Karpas-422 (cell line): ENCODE measurements at places on chromosomes 4 and X.
A peak's percentile ranks its signal among the peaks of the same experiment; 100 is the strongest.

GRCh38 chr4:82201303-82201702 lies 172.5 kb downstream of the HNRNPD start:
- DNase-seq: no peak

DNA sequence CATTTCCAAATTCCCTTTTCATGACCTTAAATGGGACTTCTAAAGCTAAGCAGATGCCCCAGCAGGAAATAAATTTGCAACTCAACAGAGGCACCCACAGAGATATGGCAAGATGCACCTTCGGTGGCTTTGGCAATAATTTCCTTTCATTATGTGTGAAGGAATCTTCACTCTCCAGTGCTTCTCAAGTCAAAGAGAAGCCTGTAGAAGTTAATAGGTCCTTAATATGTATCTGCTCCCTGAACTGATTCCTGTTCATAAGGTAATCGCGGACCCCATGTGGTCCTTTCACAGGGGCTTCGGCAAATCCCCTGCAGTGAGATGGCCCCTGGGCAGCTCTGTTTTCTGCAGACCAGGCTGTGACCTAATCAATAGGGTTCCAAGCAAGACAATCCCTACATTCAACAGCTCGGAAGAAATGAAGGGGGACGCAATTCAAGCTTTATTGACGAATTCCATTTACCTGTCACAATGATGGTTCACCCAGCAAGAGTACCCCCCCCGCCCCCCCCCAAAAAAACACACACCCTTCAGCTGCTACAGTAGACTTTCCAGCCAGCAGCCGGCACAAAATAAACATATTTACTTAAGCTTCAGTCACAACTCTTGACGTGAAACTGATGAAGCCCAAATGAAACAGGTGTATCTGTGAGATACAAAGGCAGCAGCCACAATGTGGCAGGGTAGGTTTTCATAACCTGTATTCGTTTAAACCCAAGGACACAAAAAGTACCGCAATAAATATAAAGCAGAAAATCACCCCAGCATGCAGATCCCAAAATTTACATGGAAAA lies 35.3 kb downstream of the FAT1 start:
- no peak for DNase-seq

GRCh38 chr4:823176-823760 lies 2.7 kb downstream of the CPLX1 start:
- DNase-seq: no peak

- DNase-seq: peak; percentile 67
These were observed 768 bp upstream of the CDKL5 start for GRCh38 chrX:18424482-18425198.

DNA sequence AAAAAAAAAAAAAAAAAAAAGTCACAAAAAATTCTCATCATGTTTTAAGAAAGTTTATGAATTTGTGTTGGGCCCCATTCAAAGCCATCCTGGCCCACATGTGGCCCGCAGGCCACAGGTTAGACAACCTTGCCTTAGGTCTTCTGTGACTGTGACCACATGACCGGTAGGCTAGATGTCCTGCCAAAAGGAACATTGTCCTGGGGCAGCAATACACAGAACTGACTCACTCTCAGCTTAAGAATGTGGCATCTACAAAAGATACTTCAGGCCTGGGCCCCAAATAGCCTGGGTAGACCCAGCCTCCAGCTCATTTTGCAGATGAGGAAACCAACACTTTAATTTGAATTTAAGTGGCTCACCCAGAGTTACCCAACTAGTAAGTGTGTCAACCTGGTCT lies 10.0 kb downstream of the AWAT2 start:
- no peak for DNase-seq

DNA sequence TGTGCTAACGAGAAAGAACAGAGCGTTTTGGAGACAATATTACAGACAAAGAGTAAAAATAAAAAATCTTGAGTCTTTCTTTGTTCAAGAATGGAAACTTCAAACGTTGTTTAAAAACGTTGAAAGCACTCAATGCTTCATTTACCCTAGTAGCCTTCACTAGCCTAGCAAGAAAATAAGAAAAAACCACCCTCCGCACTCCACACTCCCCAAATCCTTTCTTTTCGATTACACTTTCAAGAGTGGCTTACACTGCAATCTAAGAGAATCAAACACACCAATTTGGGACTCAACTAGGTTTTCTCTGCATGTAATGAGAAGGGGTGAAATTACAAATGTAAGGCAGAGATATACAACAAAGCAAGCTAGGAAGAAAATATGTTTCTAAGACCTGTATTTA lies 4.7 kb downstream of the TMSB4X start:
- DNase-seq: no peak

DNA sequence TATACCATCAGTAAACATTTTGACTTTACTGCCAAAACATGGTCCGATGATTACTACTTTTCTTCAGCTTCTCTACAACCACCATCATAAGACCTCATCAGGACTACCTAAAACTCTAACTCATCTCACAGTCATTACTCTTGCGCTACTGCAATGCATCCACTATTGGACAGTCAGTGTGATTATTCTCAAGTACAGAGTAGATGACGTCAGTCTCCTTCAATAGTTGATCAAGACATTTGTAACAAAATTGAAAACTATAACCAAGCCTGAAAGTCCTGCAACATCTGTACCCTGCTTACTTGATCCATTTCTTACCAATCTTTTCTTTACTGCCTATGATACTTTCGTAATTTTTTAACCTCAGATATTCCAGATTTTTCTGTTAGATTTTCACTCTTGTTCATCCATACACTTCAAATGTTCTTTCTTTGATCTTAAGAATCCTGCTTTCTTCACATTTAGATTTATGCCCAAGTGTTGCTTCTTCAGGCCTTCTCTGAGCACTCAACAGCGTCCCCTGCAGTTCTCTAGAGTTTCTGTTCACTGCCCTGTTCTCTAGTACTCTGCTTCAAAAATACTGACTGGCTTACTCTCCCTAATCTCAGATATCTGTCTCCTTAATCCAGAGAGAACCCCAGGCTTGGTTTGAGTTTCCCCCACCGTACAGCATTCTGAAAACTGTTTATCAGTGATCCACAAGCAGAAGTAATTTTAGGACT lies 1517.6 kb downstream of the STIM2 start:
- no peak for DNase-seq

DNA sequence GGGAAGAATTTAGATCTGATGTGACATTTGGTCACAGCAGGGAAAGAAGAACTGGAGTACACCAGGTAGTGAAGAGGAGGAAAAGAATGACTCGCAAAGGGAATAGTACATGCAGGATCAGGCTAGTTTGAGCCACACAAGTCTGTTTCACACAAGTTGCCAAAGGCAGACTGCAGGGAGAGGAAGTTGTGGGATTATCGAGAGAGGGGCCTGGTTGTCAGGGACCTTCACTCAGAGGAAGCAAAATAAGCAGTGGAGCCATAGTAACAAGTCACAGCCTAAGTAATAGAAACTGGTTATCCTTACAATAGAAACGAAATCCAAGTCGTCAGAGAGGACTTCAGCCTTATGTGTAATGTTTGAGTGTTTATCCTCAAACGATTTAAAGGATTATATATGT lies 316.7 kb upstream of the HTR2C start:
- no peak for DNase-seq

- no peak for DNase-seq
These were observed 134.2 kb downstream of the SHROOM3 start for GRCh38 chr4:76569225-76569624.

- peak; percentile 78 for DNase-seq
These were observed 9.8 kb downstream of the SPP1 start for GRCh38 chr4:87985097-87985886.

DNA sequence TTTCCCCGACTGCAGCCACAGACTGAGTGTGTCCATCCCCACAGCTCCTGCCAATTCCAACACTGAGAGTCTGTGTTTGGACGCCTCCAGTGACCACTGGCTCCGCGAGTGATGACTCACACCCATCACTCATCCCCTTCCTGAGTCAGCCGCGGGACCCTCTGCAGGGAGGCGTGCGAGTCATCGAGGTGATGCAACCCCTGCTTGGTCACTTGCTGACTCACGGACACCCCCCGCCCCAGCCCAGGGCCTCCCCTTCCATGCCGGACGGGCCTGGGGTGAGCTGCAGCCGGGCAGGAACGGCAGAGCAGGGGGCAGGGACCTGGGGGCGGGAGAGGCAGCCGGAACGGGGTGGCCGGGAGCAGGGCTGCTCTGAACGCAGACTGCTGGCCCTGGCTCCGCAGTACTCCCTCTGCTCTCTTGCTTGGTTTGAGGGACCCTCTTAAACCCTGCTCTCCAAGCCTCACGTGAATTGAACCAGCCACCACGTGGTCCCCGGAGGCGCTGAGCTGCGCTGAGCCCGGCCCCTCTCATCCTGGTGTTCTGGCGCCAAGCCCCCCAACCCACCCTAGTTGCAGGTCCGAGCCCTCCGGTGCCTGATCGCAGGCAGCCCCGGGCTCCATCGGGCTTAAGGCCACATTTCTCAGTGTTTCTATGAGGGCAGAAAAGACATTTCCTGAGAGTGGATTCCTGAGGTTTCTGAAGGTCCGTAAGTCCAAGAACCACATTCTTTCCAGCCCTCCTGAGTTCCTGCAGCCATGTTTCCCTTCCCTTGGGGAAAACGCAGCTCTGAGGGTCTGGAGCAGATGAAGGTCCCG lies 32.4 kb downstream of the FGFRL1 start:
- DNase-seq: no peak

GRCh38 chr4:118981171-118981838 lies 92.7 kb downstream of the SYNPO2 start:
- no peak for DNase-seq

- DNase-seq: no peak
These were observed 8.5 kb downstream of the PCDH10 start for GRCh38 chr4:133157460-133158160.

DNA sequence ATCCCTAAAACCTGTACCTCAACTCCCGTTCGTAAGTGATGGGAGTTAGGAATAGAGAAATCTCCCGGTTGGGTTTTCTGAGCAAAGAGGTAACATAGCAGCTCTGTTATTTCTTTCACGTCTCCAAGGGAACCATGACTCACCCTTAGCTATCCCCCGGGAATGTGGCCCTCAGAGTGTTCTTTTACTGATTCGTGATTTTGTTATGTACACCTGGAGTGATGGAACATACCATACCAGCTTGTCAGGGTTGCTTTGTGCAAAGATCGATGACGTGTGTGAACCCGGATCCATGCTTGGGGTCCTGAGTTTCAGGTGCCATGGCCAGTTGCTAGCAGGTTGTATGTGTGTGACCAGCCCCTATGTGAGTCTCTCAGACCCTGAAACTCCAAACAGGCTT lies 52.6 kb downstream of the HPRT1 start:
- DNase-seq: peak; percentile 51

DNA sequence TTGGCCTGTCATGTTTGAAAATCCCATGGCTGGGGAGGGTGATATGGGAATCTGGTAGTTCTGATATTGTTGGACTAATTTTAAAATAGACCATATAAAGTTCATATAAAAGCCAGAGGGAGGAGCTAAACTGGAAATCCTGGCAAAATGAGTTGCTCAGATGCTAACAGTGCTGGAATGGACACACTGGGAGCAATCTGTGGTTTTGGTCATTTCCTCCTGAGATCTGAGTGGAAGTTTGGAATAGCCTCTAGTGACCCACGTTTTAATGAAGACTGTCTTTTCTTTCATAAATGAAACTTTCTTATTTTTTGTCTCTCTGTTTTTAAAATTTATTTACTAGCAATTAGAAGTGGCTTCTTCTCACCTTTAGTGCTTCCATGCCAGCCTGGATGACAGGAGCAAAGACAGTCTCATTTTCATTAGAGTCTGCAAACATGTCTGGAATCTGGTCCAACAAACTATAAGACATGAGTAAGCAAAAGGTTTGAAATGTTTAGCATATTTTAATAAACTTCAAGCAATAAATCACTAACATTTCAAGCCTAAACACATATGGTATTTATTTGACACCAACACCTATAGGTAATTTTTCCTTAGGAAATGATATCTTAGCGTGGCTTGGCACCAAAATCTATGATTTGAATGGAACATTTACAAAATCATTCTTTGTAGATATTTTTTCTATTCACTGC lies 66.6 kb downstream of the METTL14 start:
- no peak for DNase-seq

DNA sequence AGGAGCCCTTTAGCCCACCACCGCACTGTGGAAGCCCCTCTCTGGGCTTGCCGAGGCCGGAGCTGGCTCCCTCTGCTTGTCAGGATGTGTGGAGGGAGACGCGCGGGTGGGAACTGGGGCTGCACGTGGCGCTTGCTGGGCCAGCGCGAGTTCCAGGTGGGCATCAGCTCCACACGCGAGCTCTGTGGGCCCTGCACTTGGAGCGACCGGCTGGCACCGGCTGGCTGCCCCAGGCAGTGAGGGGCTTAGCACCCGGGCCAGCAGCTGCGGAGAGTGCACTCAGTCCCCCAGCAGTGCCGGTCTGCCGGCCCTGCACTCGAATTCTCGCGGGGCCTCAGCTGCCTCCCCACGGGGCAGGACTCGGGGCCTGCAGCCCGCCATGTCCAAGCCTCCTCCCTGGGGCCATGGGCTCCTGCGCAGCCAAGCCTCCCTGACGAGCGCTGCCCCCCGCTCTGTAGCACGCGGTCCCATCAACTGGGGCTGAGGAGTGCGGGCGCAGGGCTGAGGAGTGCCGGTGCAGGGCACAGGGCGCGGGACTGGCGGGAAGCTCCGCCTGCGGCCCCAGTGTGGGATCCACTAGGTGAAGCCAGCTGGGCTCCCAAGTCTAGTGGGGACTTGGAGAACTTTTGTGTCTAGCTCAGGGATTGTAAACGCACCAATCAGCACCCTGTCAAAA lies 93.6 kb downstream of the DTHD1 start:
- DNase-seq: no peak

DNA sequence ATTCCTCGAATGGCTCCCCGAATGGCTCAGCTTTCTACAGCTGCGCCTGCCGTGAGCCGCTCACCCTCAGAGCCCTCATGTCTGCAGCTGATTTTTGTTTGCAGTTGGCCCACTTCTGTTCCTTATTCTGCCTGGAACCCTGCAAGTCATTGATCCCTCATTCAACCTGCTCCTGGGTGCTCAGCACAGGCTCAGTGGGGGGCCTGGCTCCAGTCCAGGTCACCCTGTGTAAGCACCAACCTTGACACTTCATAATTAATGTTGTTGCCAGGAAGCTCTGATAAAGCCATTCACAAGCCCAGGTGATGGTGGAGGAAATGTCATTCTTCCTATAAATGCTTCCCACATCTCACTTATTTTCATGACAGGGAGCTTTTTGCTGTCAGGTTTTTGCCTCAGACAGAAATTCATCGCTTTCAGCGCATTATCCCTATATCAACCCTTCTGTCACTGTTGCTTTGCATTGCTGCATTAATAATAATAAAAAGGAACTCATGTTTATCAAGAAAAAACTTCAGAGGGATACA lies 85.7 kb downstream of the F11 start:
- DNase-seq: no peak

GRCh38 chr4:141771889-141772830 lies 135.8 kb downstream of the IL15 start:
- no peak for DNase-seq

DNA sequence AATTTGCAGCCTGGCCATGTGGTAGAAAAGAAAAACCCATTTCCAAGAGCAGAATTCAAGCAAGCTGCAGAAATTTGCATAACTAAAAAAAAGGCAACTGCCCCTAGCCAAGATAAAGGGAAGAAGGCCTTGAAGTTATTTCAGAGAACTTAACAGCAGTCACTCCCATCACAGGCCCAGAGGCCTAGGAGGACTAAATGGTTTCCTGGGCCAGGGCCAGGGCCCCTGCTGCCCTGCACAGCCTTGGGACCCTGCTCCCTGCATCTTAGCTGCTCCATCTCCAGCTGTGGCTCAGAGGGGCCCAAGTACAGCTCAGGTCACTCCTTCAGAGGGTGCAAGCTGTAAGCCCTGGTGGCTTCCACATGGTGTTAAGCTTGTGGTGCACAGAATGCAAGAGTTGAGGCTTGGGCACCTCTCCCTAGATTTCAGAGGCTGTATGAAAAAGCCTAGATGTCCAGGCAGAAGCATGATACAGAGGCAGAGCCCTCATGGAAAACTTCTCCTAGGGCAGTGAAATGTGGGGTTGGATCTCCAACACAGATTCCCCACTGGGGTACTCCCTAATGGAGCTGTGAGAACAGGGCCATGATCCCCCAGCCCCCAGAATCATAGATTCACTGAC lies 6.7 kb upstream of the MID2 start:
- no peak for DNase-seq
